ENCODE measurements at places on chromosomes 3 and 15. TPM values are rescaled to one million over a fixed set of nuclear protein-coding genes. Genes with fewer than 3 reads are reported as not detected.
A peak's percentile ranks its signal among the peaks of the same experiment; 100 is the strongest.

Gene PRR20G
- total RNA-seq = not detected

GRCh38 chr3:170701696-170702678, 116.1 kb upstream of the SLC7A14 start:
- H3K4me3 ChIP-seq = no peak overlapping the region
- H3K27ac ChIP-seq = no peak overlapping the region
- no peaks in the 10 kb centered on the region for H3K36me3 ChIP-seq
- peaks cover 13% of the 10 kb centered on the region for H3K4me1 ChIP-seq

DNA sequence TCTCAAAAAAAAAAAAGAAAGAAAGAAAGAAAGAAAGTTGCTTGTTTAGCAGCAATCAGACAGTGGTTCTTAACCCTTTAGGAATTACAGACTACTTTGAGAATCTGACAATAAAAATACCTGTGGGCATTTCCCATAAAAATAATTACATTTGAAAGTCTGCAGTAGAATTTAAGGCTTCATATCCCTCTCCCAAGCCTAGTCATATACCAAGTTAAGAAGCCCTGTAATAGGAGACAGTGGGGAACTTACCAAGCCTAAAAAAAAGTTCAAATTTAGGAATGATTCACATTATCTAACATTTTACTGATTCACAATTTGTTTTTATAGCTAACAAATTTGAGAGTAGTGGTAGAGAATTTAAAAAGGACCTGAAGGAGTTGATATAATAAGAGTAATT, 47.5 kb downstream of the LRRFIP2 start:
- H3K36me3 ChIP-seq = no peaks in the 10 kb centered on the region
- no peak overlapping the region for H3K27ac ChIP-seq
- peaks cover 20% of the 10 kb centered on the region for H3K4me1 ChIP-seq
- no peak for DNase-seq

Gene TEX55
- not detected for total RNA-seq

GRCh38 chr15:44102675-44103254, 92.3 kb downstream of the FRMD5 start:
- no peaks in the 10 kb centered on the region for H3K36me3 ChIP-seq
- peaks cover 16% of the 10 kb centered on the region for H3K4me1 ChIP-seq
- H3K27me3 ChIP-seq = no peaks in the 10 kb centered on the region
- DNase-seq = peak; percentile 56

GRCh38 chr3:176655404-176656094, 541.7 kb downstream of the TBL1XR1 start:
- H3K27ac ChIP-seq = no peak overlapping the region
- H3K36me3 ChIP-seq = no peaks in the 10 kb centered on the region
- H3K27me3 ChIP-seq = no peaks in the 10 kb centered on the region
- no peak overlapping the region for H3K4me3 ChIP-seq

- H3K27me3 ChIP-seq = no peaks in the 10 kb centered on the region
- no peak overlapping the region for H3K4me3 ChIP-seq
- no peak overlapping the region for H3K27ac ChIP-seq
Measured at GRCh38 chr3:151008699-151009098, 36.2 kb upstream of the CLRN1 start.

- H3K4me1 ChIP-seq = peaks cover 7% of the 10 kb centered on the region
- peak; percentile 33 for DNase-seq
- H3K27ac ChIP-seq = peak overlapping the region; percentile 99
- no peaks in the 10 kb centered on the region for H3K27me3 ChIP-seq
Measured at GRCh38 chr3:69012100-69012799, 1.2 kb downstream of the EOGT start.

Gene WDR76
- total RNA-seq = 5.9 TPM

Gene TRH
- total RNA-seq = not detected

GRCh38 chr3:29764041-29764440, 483.2 kb downstream of the RBMS3 start:
- H3K27me3 ChIP-seq = no peaks in the 10 kb centered on the region
- no peak for DNase-seq
- H3K4me1 ChIP-seq = peaks cover 23% of the 10 kb centered on the region
- H3K27ac ChIP-seq = no peak overlapping the region
- no peaks in the 10 kb centered on the region for H3K36me3 ChIP-seq
- H3K4me3 ChIP-seq = no peak overlapping the region

GRCh38 chr3:61864886-61865285, 303.5 kb downstream of the PTPRG start:
- peaks cover 9% of the 10 kb centered on the region for H3K4me1 ChIP-seq
- H3K4me3 ChIP-seq = no peak overlapping the region
- no peaks in the 10 kb centered on the region for H3K36me3 ChIP-seq
- no peak for DNase-seq

- no peaks in the 10 kb centered on the region for H3K4me1 ChIP-seq
- H3K4me3 ChIP-seq = no peak overlapping the region
- no peak for DNase-seq
- H3K27me3 ChIP-seq = no peaks in the 10 kb centered on the region
- no peak overlapping the region for H3K27ac ChIP-seq
Measured at GRCh38 chr15:46556010-46556409, 921.2 kb downstream of the SQOR start.

- no peaks in the 10 kb centered on the region for H3K27me3 ChIP-seq
- DNase-seq = peak; percentile 74
- H3K4me3 ChIP-seq = no peak overlapping the region
- H3K36me3 ChIP-seq = no peaks in the 10 kb centered on the region
Measured at GRCh38 chr3:16247282-16248061, 17.3 kb downstream of the DPH3 start.

Gene TMCO5A
- not detected for total RNA-seq

Gene ATXN7
- 36.1 TPM for total RNA-seq

Measured in thyroid gland (tissue), 4 donors.